Osteoblast (primary cell): ENCODE measurements at places on chromosomes 6 and 20. TPM values are rescaled to one million over a fixed set of nuclear protein-coding genes. Genes with fewer than 3 reads are reported as not detected.

GRCh38 chr20:30286157-30286556, 971.3 kb upstream of the DEFB115 start:
- no peak for DNase-seq

DNA sequence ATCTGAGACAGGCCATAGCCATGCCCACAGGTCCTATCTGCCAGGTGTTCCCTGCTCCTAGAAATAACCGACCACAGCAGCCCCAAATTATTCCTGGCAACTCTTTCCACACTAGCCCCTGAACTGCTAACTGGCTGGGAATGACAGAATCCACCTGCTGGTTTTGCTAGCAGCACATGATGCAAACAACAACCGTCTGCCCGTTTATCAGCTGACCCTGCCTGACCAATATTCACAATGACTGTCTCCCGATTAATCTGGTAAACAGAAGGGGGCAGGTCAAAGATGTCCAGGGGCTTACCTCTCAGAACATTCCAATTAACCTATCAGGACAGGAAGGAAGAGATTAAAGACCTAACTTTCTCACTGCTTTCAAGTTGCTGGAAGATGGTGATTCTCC, 101.5 kb downstream of the NRSN1 start:
- DNase-seq: no peak

- no peak for DNase-seq
Measured at GRCh38 chr20:46375771-46376170, 30.6 kb downstream of the ELMO2 start.

- peak; percentile 85 for DNase-seq
Measured at GRCh38 chr6:111087106-111087835, at the start of gene SLC16A10. SLC16A10 (plus strand) TSS chr6:111087503; CDS start chr6:111087753, 250 bp downstream.

DNA sequence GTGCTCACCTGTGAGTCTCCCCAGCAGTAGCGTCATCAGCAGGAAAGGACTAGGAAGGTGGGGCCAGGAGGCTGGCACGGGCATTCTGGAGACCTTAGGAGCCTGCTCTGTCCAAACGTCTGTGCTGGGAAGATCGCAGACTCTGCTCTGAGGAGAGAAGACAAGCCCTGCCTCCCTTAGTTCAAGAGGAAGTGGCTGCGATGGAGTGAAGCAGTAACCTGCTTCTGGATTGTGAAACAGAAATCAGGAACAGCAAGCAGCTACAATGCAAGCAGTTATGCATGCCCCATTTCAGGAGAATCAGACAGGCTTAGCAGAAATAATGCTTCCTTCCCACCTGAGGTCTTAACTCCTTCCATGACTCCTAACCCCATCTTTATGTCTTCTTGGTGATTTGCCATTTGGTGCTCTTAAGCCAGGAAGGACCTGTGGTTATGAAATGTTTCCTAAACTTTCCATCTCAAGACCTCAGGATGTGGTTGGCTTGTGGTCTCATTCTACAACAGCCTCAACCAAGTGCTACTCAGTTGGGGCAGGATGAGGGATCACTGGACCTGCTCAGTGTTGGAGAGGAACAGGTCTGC, at the start of gene SIRPB1:
SIRPB1 (minus strand) TSS at position 149 of the 584 bp plus-strand sequence; CDS start at position 84, 65 bp downstream.
- DNase-seq: no peak

GRCh38 chr20:48773837-48774418, 53.9 kb downstream of the PREX1 start:
- no peak for DNase-seq

- no peak for DNase-seq
Measured at GRCh38 chr6:116145803-116146675, 20.1 kb upstream of the COL10A1 start.

- no peak for DNase-seq
Measured at GRCh38 chr6:34315780-34316179, 67.0 kb upstream of the SMIM29 start.

DNA sequence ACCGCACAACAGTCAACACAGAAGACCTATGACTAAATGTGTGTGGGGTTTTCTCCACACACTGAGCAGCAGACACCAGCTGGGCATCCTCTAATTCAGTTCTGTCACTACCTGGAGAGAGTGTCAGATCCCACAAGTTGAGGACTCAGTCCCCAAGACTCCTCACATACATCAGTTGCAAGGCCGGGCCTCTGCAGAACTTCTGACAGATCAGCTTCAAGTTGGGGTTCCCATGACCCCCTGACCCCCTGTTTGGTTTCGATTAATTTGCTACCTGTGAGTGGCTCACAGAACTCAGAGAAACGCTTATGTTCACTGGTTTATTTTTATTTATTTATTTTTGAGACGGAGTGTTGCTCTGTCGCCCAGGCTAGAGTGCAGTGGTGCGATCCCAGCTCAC, 3.2 kb upstream of the NINL start:
- no peak for DNase-seq

- peak; percentile 53 for DNase-seq
Measured at GRCh38 chr6:2947445-2947844, 23.9 kb downstream of the SERPINB6 start.

DNA sequence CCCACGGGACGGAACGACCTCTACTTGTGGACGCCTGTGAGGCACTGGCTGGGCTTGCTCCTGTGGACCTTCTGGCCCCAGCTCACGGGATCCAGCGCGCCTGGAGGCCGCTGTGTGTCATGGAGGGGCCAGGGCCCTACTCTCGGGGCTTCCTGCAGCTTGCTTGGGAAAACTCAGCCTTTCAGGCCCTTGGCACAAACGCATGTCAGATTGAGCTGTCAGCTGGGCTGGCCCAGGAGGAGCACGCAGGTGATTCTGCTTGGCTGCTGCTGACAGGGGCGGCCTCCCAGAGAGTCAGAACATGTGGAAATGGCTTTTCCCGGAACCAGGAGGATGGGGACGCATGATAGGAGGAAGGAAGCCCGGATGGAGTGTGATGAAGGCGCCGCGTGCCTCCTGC, 39.7 kb downstream of the TMEM181 start:
- DNase-seq: no peak

DNA sequence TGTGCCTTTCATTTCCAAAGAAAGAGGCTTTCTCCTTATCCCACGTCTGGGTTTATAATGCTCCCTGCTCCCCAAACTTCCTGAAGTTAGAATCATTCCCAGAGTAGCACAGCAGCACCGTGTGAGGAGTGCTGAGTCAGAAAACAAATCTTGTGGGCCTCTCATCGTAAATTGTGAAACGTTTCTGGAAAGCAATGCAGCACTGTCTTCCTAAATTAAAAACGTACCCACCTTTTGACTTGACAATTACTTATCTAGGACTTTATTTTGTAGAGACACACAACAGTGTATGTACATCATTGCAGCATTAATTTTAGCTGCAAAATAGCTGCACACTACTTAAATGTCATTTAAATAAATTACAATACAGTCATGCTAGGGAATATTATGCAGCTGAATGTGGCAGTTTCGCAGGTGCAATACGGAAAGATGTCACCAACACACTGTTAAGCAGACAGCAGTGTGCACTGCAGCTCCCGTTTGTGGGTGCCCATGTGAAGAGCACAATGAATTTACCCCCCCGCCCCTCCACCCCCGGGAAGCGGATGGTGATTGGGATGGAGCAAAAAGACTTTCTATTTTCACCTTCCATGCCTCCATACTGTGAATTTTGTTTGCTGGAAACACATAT, 30.8 kb downstream of the RRBP1 start:
- peak; percentile 94 for DNase-seq

GRCh38 chr20:9467995-9468394, 46.4 kb upstream of the LAMP5 start:
- DNase-seq: no peak

DNA sequence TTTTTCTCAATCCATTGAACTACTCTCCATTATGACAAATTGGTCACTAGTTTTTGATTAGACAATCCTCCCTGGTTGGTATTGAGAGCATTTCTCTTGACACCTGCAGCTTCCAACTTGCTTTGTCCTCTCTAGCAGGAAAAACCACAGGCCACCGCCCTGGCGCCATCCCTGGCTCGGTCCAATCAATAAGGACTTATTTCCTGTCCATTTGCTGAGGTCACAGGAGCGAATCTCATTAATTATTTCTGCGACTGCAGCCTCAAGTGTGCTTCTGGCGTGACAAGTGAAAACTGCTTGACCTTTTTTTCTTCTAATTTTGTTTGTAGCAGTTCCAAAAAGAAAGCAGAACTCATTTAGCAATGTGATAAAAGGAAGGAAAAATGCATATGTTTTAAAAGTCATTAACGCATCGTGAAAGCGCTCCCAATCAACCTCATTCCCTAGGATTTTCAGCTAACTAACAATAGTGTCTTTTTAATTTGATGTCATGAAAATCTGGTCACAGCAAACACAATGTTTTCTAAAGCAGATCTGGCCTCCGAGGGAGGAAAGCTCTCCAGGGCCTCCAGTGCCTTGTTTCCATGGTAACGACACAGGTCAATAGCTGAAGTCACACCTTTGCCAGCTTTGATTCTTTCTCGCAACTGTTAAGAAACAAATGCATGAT, 39.0 kb upstream of the BEND3 start:
- no peak for DNase-seq

DNA sequence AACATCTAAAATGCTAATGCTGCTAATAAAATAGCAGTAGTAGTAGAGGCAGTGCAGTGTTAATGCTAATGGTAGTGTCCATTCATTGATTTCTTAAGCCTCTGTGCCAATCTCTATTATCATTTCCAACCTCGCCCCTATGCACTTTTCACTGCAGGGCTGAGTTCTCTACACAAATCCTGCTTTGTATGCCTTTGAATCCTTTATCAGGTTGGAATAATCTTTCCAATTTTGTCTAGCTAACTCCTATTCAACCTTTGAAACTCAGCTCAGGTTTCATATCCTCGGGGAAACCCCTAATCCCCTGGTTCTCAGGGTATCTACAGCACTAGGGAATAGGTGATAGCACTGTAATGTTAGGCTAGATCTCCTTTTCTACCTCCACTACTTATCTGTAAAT, 284.0 kb upstream of the RUNX2 start:
- DNase-seq: no peak

GRCh38 chr20:16919841-16920240, 171.7 kb downstream of the OTOR start:
- no peak for DNase-seq

- DNase-seq: peak; percentile 87
Measured at GRCh38 chr6:44297063-44298038, 15.8 kb downstream of the AARS2 start.

DNA sequence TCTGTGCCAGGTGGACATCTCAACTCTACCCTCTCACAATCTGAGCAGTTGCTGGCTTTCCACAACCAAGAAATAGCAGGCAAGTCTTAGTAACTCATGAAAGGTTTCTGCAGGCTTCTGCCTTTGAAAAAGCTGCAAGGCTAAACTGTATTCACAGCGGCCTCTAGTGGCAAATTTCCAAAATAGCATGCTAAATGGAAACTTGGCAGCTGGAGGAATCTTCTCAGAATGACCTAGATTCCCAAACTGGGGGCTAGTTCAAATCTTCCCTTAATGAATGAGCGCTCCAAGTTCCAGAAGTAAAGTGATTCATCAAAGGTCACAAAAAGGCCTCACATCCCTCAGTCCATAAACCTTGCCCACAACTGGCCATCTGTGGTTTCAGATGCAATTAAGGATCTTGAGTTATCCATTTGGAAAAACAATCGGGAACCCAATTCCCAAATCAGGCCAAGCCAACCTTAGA, 11.9 kb upstream of the CPNE5 start:
- peak; percentile 88 for DNase-seq

The CASS4 gene
- under 0.01 TPM in 2 replicates for total RNA-seq

The SAPCD1 gene
- 0.59 and 1.4 TPM in 2 replicates for total RNA-seq

The FOXF2 gene
- total RNA-seq: 1.1 and 2.1 TPM in 2 replicates

The HTR1E gene
- total RNA-seq: not detected in 2 replicates

The SFT2D1 gene
- total RNA-seq: 22.1 and 25.7 TPM in 2 replicates

The EPHA7 gene
- total RNA-seq: 0.29 TPM in 1 of 2 replicates, not detected in the other

The CTCFL gene
- not detected in 2 replicates for total RNA-seq

The STMND1 gene
- not detected in 2 replicates for total RNA-seq

The GTSF1L gene
- total RNA-seq: not detected in 2 replicates

The PET117 gene
- total RNA-seq: 12.1 and 13.4 TPM in 2 replicates

The DYNLT2 gene
- total RNA-seq: 1.8 and 2.2 TPM in 2 replicates
